ENCODE measurements at places on chromosomes 11 and 22.

DNA sequence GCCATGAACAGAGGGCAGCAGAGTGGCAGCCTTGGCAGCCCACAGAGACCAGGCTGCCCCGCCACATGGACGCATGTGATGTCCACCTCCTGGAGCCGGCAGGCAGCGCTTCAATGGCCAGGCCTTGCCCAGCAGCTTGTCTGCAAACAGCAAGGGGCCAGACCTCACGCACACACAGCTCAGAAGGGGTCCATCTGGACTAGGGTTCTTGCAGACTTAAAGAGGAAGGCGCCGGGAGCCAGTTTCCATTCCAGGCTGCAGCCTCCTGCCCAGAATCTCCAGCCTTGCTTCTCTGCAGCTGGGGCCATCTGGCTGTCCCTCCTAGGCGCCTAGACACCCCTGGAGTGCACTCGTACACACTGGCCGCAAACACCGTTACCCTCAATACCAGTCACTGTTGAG is 91.9 kb upstream of the TMEM45B start:
- no peak for DNase-seq

GRCh38 chr22:47072642-47072967 is 310.2 kb downstream of the TBC1D22A start:
- no peak for DNase-seq

GRCh38 chr11:87616511-87616910 is 558.7 kb downstream of the RAB38 start:
- DNase-seq = no peak

DNA sequence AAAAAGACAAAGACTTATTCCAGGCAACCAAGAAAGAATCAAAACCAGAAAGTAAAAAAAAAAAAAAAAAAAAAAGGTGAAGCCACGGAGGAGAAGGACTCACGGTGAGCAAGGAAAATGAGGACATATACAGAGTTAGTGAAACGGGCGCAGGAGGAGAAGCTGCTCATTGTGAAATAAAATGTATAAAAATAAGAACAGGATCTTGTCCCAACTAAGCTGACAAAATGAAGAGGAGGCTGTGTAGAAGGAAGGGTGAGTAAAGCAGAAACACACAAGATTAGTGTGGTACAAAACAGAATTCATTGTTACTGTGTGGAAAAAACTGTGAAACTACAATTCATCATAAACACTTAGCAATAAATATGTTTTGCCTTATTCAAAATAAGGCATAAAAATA is 7.6 kb downstream of the IL17REL start:
- no peak for DNase-seq

GRCh38 chr11:58586998-58587397 is 8.1 kb downstream of the ZFP91 start:
- no peak for DNase-seq

GRCh38 chr11:118057251-118058145 is 19.4 kb upstream of the TMPRSS4 start:
- DNase-seq = no peak

DNA sequence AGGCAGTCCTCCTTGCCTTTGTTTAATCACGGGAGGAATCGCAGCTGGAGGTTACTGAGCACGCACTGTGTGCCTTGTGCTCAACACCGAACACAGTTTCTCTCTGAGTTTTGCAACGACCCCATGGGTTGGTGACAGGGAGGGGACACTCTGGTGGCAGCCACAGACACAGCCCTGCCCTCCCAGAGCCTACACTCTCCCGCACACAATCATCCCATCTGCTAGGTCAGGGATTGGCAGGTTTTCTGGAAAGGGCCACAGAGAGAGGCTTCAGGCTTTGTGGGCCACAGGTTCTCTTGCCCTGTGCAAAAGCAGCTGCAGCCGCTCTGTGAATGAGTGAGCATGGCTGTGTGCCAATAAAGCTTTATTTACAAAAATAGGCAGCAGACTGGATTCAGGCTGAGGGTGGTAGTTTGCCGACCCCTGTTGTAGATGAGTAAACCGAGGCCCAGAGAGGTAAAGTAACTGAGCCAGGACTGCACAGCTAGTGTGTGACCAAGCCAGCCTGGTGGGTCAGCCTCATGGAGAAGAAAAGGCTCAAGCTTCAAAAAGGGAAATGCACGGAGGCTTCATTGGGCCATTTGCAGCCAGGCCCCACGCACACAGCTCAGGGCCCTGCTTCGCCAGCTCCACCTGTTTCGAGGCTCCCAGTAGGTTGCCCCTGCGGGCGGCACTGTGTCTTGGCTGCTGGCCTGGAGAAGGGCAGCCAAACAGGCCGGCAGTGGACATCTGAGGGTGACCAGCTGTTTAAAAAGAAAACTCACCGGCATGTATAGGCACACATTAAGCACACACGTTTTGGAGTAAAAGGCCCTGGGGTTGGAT is 16.3 kb downstream of the LTO1 start:
- DNase-seq = no peak

Data from fibroblast of skin of abdomen (primary cell).